AG10803 (cell line): ENCODE measurements at places on chromosomes 5 and 9.

DNA sequence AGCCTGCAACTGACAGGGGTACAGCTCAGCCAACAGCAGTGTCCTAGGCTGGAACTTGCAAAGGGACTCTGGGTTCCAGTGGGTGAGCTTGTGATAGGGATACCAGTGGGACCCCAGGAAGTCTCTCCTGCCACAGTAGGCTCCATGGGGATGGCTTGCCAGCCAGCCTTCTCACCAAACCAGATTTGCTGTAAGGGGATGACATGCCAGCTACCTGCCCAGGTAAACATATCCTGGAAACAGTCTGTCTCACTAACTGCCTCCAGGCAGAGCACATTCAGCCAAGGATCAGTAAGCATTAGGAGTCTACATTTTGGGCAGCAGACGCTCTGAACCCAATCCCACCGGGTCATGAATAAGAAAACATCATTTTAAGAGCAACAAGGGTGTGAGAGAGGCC, 49.9 kb downstream of the SIL1 start:
- DNase-seq = no peak

- peak; percentile 89 for DNase-seq
Observed at GRCh38 chr5:42423285-42424165, at the start of gene GHR. GHR (plus strand) TSS chr5:42423439; CDS start chr5:42565875, 142,436 bp downstream.

DNA sequence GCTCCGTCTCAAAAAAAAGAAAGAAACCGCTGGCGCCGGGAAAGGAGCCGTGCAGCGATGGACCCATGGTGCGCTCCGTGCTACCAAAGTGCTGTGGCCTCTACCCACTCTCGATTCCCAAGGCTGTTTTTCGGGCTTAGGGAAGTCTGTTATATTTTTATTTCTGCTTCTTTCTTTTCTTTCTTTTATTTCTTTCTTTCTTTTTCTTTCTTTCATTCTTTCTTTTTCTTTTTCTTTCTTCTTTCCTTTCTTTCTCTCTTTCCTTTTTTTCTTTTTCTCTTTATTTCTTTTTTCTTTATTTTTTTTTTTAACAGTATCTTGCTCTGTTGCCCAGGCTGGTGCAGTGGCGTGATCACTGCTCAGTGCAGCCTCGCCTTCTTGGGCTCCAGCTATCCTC, 87.5 kb downstream of the ANXA2R start:
- DNase-seq = no peak

DNA sequence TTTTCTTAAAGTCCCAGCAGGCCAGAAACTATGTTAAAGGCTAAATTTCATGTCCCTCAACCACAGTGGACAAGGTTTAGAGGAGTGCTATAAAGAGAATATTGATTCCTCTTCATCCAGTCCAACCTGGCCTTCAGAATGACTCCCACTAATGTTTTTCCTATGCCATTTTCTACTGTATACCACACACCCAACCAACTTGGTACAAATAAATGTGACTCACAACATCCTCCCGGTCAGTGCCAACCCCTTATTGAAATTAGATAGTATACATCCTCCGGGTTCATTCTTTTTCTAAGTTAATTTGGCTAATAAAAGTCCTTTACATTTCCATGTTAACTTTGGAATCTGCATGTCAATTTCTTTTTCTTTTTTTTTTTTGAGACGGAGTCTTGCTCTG, 215.1 kb downstream of the TSSK1B start:
- no peak for DNase-seq

GRCh38 chr5:149489605-149490037, 61.6 kb downstream of the CSNK1A1 start:
- DNase-seq = peak; percentile 89

DNA sequence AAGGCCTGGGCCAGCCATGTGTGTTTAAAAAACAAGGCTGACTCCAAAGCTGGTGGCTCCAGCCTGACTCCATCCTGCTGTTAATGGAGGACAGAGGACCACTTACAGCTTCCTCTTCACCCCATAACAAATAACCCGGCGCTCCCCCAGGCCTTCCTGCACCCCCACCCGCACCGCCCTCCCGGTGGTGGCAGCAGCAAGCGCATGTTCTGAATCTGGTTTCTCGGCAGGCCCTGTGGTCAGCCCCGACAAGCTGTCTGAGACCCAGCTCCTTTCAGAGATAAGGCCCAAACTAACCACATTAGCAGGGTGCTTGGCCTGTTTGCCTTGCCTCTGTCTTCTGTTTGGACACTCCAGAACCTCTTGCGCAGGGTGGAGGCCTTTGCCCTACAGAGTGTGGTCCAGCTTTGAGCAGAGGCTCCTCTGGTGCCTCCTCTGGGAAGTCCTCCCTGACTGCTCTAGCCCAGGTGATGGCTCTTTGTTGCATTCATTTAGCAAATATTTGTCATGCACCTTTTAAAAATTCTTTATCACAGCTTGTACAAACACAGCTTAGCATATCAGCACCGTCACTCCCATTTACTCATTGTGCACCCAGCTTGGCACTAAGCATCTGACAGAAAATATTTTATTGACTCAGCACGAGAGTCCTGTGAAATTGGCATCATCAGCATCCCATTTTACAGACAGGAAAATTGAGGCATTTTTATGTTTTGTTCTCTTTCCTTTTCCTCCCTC, 78.4 kb downstream of the NDFIP1 start:
- no peak for DNase-seq

DNA sequence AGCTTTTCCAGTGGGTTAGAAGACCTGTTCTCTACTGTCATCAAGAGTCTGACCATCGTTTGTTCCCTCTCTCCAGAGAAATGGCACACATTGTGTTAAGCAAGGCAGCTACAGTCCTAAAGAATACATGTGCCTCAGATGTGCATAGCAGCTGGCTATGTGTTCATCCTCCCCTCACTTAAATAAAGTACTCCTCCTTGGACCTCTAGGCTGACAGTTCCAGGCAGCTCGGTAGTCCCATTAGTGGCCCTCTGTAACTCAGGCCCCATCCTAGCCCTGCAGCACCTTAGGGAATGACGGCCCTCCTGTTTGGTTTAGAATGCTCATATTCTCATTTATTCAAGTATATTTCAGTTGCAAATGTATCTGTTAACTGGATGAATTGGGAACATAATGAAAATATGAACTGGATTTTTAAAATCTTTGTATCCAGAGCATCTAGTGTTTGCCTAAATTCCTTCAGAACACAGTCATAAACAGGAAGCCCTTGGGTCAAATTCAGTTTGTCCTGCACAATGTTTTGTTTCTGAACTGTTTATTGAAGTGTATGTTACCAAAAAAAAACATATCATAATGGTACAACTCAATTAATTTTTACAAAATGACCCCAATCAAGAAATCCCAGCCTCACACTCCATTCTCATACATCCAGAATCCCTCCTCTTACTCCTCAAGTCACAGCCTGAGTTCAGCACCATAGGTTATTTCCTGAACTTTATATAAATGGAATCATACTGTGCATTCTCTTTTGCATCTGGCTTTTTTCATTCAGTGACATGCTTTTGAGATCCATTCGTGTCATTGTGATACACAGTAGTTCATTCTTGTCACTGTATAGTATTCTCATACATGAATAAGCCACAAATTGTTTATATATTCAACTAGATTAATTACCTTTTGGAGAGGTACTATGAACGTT, 1.6 kb upstream of the ASPN start:
- peak; percentile 36 for DNase-seq

GRCh38 chr9:124296094-124296493, 38.3 kb downstream of the NEK6 start:
- no peak for DNase-seq

DNA sequence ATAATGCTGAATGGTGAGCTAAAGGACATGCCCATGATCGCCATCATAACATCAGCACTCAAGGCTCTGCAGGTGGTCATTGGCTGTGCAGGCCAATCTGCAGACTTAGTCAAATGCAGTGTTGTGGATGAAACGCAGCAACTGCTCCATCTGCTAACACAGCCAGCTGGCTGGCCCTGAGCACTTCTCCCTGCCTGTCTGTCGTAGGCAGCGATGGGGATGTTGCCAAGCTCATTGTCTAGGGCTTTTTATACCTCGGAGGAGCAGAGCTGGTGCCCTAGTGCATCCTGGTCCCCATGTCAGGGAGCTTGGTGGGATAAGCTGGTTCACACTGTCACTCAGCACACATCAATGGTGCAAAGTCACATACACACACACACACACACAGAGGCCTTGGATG, 189.4 kb downstream of the TENT4A start:
- no peak for DNase-seq

GRCh38 chr5:66342341-66342880, 198.3 kb downstream of the SREK1 start:
- no peak for DNase-seq

GRCh38 chr5:178213748-178214151, 9.4 kb downstream of the HNRNPAB start:
- no peak for DNase-seq

DNA sequence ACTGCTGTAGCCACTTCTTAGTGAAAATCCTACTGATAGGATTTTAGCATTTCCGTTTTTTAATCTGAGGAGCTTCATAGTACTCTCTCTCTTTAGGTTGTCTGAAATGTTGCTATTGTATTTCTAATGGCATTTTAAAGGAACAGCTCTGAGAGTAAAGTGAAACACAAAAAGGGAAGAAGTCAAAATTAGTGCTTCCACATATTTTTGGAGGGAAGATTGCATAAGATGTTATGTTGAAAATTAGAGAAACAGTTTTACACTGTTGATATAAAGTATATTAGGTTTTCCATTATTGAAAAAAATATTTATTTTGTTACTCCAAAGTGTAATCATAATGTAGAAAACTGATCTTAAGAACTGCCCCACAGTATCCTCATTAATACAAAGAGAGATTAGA, 525.1 kb downstream of the TAF11L14 start:
- no peak for DNase-seq

- DNase-seq = peak; percentile 50
Observed at GRCh38 chr5:31232273-31232888, 38.9 kb downstream of the CDH6 start.

DNA sequence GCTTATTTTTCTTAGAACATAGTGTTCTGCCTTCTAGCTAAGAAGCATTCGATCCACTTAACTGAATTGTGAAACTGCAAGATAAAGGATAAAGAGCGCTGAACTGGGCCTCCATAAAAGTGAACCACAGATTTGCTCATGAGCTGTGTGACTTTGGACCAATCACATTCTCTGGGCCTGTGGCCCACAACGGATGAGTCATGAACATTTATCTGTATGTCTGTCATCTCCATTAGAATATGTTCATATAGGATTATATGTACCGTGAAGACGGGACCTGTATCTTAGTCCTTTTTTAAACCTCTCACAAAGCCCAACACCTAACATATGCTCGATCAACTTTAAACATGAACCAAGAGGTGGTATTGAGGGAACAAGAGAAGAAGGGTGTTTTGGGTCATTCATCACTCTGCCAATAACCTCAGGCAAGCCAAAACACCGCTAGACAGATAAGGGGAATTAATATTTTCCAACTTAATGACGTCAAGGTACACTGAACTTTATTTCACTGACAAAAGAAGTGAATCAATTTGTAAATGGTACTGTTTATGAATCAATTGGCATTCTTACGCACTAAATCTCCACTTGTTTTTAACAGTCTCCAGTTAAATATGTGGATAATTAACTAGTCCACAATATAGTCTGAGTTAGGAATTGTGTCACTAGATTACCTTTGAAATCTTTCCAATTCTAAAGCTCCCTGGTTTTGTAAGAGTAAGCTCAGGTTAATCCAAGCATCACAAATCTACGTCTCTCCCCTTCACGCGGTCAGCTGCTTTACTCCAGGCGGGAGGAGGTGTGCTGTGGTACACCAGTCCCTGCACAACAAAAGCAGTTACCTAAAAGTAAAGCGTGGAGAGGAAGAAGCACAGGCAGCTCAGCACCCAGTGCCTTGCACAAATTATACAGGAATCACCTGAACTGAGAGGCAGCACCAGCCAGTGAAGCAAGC, 1.6 kb downstream of the TMEM245 start:
- peak; percentile 55 for DNase-seq

DNA sequence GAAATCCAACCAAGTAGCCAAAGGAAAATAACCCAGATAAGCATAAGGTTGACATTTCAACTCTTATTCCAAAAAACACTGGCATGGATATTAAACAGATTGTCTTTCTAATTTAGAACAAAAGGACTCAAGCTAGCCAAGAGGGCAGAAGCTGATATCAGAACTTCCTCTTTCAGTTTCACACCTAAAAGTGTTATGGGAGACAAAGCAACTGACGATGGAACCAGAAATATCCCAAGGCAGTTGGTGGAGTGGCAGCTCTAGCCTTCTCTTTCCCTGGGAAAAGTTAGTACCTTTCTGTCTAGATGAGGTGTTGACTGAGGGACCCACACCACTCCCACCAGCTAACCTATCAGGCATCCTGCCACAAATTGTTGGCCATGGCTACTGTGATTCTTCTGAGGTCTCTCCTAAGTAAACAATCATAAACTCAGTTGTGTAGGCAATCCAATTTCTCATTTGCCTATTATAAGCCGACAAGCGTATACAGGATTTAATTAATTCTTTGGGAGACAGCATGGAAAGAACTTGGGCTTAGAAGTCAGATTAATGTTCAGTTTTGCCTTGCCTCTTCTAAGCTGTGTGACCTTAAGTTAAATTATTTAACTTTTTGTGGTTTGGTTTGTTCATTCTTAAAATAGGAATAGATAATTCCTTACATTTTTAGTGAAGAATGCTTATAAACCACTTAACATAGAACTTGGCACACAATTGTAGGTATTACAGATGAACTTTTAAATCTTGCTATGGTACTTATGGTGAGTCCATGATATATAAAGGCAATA, 110.9 kb upstream of the ADAMTSL1 start:
- peak; percentile 81 for DNase-seq

GRCh38 chr5:56330167-56330566, 97.0 kb upstream of the ANKRD55 start:
- no peak for DNase-seq

GRCh38 chr9:86639899-86640379, 285.7 kb upstream of the TUT7 start:
- no peak for DNase-seq
